ENCODE measurements at places on chromosomes 4 and X. TPM values are rescaled to one million over a fixed set of nuclear protein-coding genes. Genes with fewer than 3 reads are reported as not detected.

DNA sequence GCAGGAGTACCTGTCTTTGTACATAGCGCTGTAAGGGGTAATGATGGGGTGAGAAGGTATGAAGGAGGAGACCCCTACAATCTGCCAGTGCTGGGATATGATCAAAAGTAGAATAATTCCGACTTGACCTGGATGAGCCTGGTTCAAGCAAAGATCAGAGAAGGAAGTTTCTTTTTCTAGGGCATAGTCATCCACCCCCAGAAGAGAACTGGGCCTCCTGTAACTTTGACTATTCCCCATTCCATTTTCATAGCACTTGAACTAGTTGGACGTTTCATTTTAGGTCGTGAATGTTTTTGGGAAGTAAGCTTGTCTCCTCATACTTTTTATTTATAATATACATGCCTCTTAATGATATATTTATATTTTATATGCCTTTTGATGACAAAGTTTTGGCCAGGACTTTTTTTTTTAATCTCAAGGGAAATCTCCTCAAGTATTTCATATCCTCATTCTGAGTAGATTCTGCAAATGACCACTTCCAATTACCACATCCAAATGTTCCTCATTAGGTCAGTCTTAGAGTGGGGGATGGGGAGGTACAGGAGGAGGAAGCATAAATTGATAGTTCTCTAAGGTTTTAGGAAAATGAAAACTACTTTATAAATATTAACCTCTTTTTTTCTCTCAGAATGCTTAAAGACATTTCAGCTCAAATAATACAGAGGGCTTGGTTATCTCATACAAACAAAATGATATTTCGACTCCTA is 3.5 kb downstream of the CXorf58 start:
- DNase-seq = no peak

DNA sequence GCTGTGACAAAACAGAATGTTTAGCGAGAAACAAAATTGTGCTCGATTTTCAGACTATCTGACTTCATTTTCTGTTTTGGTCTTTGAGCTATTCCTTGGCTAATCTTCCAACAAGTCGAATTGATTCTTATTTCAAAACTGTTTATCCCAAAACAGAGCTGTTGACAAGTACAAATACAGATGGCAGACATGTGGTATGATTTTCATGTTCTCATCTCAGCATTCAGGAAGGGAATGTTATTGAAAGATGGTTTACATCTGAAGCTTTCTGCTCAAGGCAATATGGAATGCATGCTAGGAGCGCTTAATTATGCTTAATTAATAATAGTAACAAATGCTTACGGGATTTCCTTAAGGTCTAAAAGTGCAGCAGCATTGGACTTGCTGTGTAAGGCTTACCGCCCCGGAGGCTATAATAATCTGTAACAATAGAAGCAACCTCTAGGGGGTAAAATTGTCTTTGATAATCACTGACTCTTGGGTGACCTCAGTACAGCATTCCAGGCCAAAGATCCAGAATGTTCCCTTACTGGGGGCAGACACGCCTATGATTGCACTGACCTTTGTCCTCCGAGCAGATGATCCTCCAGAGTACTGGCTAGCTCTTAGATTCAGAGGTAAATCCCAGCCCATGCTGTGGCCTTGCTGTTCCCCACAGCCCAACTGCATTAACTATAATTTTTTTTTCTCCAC is 16.4 kb downstream of the LSM6 start:
- no peak for DNase-seq

DRD5 gene
- total RNA-seq = not detected

NWD2 gene
- total RNA-seq = not detected

SLC25A14 gene
- total RNA-seq = 12.5 TPM

KDR gene
- 28.8 TPM for total RNA-seq

PNMA6F gene
- not detected for total RNA-seq

- no peak for DNase-seq
These were observed 57.0 kb downstream of the SORBS2 start for GRCh38 chr4:185754961-185755360.
